ENCODE measurements at places on chromosomes 1 and 21. TPM values are rescaled to one million over a fixed set of nuclear protein-coding genes. Genes with fewer than 3 reads are reported as not detected.

DNA sequence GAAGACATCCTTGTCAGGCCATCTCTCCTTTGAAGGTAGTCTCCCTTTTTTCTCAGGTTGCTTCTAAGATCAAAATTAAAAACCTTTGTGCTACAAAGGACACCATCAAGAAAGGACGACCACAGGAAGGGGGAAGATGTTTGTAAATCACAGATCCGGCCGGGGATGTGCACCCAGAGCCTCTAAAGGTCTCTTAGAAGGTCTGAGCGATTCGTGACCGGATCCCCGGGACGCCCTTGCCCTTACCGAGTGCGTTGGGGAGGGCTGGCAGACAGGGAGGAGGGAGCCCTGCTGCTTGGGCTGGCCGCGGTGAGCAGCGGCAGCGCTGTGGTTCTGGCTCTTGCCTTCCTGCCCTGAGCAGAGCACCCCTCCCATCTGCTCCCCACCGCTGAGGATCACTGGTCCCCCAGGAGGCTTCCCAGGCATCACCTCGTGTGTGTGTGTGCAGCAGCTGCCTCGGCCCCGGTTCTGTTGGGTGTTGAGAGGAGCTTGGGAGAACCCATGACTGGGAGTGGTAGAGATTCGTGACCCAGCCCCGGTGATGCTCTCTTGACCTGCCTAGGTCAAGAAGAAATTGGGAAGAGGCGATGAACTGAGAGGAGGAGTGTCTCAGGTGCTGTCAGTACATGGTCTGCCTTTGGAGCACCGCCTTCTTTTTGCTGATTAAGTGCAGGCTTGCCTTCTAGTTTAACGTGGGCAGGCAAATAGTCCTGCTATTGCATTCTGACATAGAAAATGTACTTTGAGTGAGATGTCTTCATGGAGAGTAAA is 34.5 kb downstream of the AGPAT3 start:
- peaks cover 6% of the 10 kb centered on the region for H3K4me1 ChIP-seq
- peak; percentile 84 for DNase-seq
- no peaks in the 10 kb centered on the region for H3K27me3 ChIP-seq
- H3K36me3 ChIP-seq = peaks cover 10% of the 10 kb centered on the region

- no peak overlapping the region for H3K4me3 ChIP-seq
- peaks cover 16% of the 10 kb centered on the region for H3K4me1 ChIP-seq
- H3K27ac ChIP-seq = peak overlapping the region; percentile 1
- H3K36me3 ChIP-seq = no peaks in the 10 kb centered on the region
Measured at GRCh38 chr1:212218911-212219310, 66.3 kb upstream of the PPP2R5A start.

Gene GNAT2
- not detected for total RNA-seq

Gene NUF2
- total RNA-seq = 3.3 TPM

Gene SLC25A34
- 0.90 TPM for total RNA-seq

DNA sequence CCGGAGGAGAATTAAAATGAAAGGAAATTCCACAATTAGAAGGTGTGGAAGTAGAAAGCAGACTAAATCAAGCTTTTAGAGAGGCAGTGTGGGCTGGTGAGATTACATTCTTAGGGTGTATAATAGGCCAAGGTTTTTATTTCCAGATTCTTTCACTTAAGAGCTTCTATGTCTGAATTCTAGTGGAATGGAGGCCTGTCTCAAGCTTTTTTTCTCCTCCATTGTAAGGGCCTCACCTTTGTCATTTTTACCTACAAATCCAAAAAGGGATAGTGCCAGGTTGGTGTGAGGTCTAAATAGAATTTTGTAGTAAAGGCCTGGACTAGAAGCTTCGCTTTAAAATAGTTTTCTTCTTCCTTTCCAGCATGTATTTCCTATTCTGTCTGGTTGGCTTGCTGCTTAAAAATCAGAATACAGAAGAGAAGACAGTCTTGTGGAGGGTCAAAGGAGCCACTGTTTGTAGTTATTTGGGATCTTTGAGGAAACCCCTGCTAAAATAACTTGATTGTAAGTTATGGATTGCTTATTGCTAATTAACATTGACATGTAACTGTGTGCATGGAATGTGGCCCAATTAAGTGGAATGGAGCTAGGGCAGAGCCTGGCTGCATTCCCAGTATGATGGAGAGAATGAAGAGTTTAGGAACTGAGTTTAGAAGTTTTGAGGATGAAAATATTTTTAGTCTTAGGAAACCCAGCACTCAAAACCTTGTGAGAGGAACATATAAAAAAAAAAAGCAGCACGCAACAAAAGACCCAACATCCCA is 162.5 kb upstream of the B3GALT2 start:
- peaks cover 10% of the 10 kb centered on the region for H3K4me1 ChIP-seq
- DNase-seq = no peak
- H3K27me3 ChIP-seq = no peaks in the 10 kb centered on the region
- peaks cover 2% of the 10 kb centered on the region for H3K36me3 ChIP-seq
- no peak overlapping the region for H3K27ac ChIP-seq

DNA sequence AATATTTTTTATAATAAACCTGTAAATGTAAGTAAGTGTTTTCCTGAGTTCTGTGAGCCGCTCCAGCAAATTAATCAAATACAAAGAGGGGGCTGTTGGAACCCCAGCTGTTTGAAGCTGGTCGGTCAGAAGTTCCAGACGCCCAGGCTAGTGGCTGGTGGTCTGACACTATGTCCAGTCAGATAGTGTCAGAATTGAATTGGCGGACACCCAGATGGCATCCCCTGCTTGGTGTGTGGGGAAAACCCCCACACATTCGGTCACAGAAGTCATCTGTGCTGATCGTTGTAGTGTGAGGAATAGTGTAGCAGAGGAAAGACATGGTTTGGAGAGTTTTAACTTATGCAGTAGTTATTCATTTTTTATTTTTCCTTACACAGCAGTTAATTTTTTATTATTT is 32.4 kb downstream of the TBCE start:
- no peak for DNase-seq
- no peak overlapping the region for H3K27ac ChIP-seq

GRCh38 chr1:21904704-21905520 is 32.2 kb downstream of the HSPG2 start:
- peaks cover 89% of the 10 kb centered on the region for H3K4me1 ChIP-seq
- H3K36me3 ChIP-seq = peaks cover 2% of the 10 kb centered on the region
- peak overlapping the region; percentile 91 for H3K27ac ChIP-seq
- H3K27me3 ChIP-seq = no peaks in the 10 kb centered on the region
- DNase-seq = no peak
- no peak overlapping the region for H3K4me3 ChIP-seq

DNA sequence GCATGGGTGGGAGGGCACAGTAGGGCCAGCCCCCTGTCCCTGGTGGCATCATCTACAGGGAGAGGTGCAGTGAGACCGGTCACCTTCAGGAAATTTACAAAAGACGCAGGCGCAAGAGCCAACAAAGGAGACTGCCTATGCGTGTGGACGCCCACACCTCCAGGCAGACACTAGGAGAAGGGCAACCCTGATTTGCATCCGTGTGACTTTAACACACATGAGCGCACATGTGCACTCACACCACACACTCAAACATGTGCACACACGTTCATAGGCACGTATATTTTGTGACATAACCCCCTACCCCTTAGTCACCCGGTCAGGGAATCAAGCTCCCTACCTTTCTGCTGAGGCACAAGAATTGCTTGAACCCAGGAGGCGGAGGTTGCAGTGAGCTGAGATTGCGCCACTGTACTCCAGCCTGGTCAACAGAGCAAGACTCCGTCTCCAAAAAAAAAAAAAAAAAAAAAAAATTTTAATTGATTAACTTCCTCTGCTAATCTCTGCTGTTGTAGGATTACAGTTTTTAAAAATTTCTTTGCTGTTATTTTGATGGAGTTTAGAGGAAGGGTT is 84.7 kb upstream of the SLC25A33 start:
- H3K36me3 ChIP-seq = no peaks in the 10 kb centered on the region
- no peak for DNase-seq
- no peak overlapping the region for H3K27ac ChIP-seq
- H3K4me3 ChIP-seq = no peak overlapping the region
- H3K4me1 ChIP-seq = peaks cover 41% of the 10 kb centered on the region
- no peaks in the 10 kb centered on the region for H3K27me3 ChIP-seq

Gene CFAP126
- total RNA-seq = not detected

DNA sequence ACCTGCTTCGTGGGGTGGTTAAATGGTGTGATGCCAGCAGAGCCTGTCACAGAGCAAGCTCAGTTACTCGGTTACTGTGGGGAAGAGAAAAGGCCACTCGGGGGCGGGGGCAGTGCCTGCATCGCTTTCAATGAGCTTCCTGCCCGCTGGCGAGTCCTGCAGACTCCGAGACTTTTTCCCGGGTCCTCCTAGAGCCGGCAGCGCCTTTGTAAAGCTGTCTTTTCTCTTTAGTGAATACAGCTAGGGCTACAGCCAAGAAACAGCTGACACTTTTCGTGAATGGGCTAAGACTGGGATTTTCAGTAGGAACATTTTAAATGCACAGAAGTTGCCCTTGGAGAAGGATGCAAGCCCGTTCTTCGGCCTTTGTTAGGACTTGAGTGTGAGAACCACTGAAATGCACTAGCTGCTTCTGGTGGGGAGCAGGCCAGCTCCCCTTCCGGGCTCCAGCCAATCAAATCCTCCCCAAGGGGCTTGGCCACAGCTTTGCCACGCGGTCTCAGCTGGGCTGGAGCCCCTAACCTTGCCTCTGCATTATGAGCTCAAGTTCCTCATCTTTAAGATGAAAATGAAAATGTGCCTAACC is 23.4 kb upstream of the EFHD2 start:
- H3K4me1 ChIP-seq = no peaks in the 10 kb centered on the region
- DNase-seq = no peak
- H3K27ac ChIP-seq = no peak overlapping the region
- no peaks in the 10 kb centered on the region for H3K36me3 ChIP-seq
- peak overlapping the region; percentile 6 for H3K4me3 ChIP-seq
- H3K27me3 ChIP-seq = peaks cover 40% of the 10 kb centered on the region

Data from chondrocyte (in vitro differentiated cells).